Activated B cell treated with CpG ODN at 0.5 μM for 24 hours (primary cell): ENCODE measurements at places on chromosomes 12 and 14. TPM values are rescaled to one million over a fixed set of nuclear protein-coding genes. Genes with fewer than 3 reads are reported as not detected.

SMCO2 gene
- total RNA-seq = not detected in 2 replicates

COX8C gene
- total RNA-seq = not detected in 2 replicates

- DNase-seq = no peak
Observed at GRCh38 chr14:91290986-91291385, 46.5 kb upstream of the GPR68 start.

DNA sequence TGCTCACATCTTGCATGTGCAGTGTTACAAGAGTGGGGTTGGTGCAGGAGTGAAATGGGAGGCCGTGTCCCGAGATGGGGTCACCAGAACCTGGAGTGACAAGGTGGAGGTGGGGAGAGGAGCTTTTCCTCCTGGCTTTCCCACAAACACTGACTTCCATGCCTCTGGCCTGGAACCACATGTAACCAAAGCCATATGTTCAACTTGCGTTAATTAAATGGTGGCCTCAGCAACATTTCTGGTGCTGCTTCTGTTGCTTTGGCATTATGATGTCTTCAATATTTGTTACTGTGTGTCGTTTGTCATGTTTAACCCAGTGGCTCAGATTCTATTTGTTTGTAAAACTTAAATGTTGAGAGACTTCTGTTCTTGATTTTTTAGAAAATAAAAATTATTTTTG lies 110.2 kb downstream of the VCPKMT start:
- DNase-seq = no peak

- DNase-seq = no peak
Observed at GRCh38 chr14:80315681-80316080, 104.4 kb upstream of the DIO2 start.

DNA sequence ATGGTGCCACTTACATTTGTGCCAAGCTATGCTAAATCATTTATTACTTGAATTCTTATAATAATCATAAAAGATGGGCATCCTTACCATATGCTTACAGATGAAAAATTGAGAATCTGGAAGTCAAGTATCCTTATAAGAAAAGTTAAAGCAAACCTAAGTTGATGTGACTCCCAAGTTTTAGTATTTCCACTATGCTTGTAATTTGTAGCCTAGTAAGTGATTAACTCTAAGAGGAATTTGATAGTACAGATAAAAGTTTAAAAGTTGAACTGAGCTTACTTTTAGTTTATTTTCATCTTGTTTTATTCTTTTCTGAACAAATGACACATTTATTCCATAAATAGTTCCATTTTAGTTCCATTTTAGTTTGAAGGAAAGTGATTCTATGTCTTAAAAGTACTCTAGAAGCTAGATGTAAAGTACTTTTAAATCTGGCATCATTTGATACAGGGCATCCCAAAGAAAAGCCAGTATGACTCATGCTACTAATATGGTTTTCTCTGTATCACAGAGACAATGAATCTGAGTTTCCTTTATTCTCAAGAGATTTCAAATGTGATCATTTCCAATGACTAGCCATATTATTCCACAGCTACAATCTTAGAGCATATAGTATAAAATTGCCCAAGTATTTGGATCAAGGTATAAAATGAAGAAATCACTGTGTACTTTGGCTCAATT lies 596.0 kb downstream of the SLC16A7 start:
- no peak for DNase-seq
